Epithelial cell of proximal tubule (primary cell): ENCODE measurements at places on chromosomes 3 and 15.

DNA sequence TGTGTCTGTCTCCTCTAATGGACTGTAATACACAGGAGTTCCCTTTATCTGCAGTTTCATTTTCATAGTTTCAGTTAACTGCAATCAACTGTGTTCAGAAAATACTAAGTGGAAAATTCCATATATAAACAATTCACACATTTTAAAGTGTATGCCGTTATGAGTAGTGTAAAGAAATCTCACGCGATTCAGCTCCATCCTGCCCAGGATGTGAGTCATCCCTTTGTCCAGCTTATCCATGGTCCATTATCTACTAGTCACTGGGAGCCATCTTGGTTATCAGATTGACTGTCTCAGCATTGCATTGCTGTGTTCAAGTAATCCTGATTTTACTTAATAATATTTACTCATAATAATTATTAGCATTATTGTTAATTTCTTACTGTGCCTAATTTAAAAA is 14.5 kb downstream of the ZPLD1 start:
- no peak for DNase-seq

- DNase-seq: no peak
These were observed 10.6 kb upstream of the KIF23 start for GRCh38 chr15:69403594-69403993.

DNA sequence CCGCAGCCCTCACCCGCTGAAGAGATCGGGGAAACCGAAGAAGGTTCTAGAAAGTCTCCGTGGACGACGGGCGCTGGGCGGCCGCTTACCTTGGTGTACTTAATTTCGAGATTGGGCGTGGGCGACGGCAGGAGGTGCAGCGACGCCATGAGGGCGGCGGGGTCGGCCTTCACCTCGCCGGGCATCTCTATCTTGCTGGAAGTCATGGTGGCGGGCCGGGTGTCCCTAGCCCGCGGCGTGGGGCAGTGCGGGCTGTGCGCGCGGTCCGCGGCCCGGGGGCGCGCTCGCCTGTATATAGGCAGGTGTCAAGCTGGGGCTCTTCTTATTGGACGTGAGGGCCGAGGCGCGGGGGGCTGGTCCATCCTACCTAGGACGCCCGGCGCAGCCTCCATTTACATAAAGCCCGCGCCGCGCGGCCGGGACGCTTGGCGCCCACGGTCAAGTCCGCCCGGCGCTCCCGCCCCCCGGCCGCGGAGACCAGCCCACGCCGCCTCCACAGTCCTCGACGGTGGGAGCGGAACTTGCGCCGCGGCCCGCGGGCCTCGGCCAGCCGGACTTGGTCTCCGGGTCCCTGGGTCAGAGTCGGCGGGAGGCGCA is at the start of gene ALDH1A2:
TSS of gene ALDH1A2 (minus strand) at position 267 of the 597 bp plus-strand sequence. CDS start at position 206, 61 bp downstream.
- no peak for DNase-seq

DNA sequence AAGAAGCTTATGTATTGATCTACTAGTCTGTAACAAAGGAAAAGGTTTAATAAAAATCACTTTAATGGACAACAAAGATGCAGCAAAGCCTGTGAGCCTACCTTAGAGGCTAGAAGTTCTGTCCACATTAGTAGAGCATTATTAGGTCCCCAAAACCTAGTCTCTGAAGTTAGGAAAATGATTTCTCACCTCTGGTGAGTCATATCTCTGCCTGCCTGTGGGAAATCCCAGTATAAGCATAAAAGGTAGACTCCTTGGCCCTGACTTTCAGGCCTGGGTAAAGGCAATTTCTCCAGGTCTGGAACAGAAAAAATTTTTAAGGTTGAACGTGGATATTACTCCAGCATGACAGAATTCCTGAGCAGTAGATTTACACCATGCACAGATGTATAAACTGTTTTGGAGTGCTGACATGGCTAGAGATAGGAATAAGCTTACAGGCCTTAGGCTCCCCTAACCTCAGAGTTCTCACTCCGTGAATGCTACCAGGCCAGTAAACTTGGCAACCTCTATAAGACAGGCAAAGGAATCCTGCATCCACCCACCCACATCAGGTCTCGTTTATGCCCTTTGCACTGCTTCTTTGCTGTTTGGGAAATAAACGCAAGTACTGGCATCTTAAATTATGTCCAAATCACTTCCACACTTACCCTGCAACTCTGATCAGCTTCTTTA is 104.1 kb downstream of the SERPINI1 start:
- no peak for DNase-seq

DNA sequence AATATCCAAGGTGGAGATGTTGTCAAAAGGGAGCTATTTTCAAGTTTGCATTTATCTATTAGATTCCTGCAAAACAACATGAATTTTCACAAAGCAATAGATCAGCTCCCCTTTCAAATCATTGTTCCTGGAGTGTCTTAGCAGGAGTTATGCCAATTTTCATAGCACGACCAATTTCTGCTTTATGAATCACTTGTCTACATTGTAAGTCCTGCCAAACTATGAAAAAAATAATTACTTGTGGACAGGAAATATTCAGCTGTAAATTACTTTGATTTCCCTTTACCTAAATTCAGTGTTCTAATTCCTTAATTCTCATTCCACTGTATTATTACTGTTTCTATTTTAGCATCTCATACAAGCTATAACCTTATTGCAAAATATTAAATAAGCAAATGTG is 1289.6 kb downstream of the NSUN3 start:
- DNase-seq: no peak

- no peak for DNase-seq
These were observed 345.1 kb downstream of the PLOD2 start for GRCh38 chr3:145815707-145816413.

DNA sequence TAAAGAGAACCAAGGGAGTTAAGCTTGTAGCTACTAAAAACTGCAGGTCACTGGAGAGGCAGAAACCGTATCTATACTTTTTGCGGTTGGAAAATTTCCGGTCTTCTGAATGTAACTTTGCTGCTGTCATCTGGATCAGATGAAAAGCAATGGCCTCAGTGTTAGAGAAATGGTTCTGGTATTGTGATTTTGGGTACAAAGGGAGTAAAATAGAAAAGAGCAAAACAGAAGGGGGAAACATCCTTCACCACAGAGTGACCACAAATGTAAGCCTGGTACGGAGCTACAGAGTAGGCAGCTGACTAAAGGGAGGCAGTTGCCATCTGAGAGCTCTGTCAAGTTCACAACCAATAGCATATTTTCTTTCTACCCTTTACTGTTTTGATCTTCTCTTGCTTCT is 5.6 kb downstream of the CD96 start:
- DNase-seq: no peak

DNA sequence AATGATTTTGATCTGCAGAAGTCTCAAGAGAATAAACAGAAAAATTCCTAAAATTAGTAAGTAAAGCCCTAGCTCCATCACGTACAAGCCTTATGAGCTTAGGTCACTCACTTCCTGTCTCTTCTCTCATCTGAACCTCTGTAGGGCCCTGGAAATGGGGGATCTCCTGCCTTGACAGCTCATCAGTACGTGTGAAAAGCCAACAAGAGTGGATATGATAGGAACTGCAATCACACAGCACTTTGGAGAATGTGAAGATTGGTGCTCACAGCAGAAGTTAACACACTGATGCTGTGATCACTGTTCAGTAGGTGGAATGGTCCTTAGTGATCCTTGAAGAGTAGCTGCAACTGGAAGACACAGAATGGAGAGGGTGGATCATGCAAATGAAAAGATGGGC is 27.8 kb upstream of the ALDH1L1 start:
- no peak for DNase-seq

GRCh38 chr3:15405448-15406050 is 21.8 kb downstream of the METTL6 start:
- DNase-seq: no peak

DNA sequence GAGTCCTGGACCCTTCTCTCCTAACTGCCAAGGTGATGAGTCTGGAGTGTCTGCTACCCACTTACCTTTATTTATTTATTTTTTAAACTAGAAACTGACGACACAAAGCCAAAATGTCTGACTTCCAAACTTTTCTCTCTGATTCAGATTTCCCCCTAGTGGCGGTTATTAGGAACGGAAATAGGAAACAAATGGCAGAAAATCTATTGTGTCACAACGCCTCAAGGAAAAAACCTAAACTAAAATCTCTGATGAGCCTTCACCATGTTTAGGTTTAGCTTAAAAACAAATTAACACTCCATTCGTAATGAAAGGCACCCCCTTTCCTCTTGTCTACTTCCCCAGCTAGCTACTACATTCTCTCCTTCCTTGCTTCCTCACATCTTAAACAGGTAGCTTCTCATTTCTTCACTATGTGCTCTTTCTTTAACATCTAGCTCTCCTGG is 94.0 kb upstream of the MEX3B start:
- DNase-seq: no peak

GRCh38 chr15:101120473-101120872 is 131.4 kb downstream of the CHSY1 start:
- DNase-seq: no peak
